ENCODE measurements at places on chromosomes 5 and 9.

DNA sequence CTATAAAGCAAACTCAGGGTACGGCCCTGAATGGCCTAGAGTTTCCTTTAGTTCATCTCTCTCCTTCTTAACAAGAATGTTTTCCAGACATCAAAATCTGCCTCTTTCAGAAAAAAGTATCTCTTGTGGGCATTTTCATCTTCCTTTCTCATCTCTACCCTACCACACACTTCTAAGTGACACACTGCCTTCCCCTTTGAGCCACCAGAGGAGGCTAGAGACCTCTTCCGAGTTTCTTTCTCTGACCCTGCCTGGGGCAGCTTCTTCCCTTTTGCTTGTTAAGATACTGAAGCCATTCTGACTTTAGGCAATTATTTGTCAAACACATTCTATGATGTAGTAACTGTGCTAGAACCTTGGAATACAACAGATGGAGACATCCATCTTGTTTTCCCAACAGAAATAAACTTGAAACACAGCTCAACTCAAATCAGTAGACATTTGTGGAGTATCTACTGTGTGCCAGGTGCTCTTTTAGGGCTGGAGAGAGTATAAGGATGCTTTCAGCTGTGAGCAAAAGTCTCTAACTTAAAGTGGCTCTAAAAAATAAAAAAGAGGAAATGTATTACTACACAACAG lies 8.6 kb upstream of the SV2C start:
- no peak for DNase-seq

DNA sequence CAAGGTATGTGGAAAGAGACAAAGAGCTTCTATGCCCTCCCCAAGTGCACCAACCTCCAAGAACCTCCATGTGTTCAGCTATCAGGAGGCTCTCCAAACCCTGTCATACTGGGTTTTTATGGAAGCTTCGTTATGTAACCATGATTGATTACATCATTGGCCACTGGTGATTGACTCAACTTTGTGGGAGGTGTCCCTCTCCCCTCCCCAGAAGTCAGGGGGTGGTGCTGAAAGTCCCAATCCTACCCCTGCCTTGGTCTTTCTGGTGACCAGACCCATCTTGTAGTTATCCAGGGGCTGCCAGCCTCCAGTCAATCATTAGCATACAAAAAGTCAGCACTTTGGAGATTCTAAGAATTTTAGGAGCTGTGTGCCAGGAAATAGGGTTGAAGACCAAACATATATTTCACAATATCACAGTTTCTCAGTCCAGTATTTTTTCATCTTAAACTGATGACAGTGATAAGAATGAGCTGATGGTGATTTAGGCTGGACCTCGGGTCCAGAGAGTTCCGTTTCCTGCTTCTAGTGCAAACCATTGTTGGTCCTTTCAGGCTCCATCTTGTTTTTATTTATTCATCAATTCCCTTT lies 27.3 kb upstream of the FANCC start:
- no peak for DNase-seq

GRCh38 chr9:21961569-21961968 lies 32.6 kb downstream of the CDKN2A start:
- DNase-seq = no peak

GRCh38 chr9:110188991-110189390 lies 19.0 kb downstream of the C9orf152 start:
- DNase-seq = no peak

GRCh38 chr9:91786132-91786896 lies 163.7 kb downstream of the ROR2 start:
- peak; percentile 88 for DNase-seq

GRCh38 chr5:38403877-38404635 lies 145.7 kb downstream of the EGFLAM start:
- no peak for DNase-seq

GRCh38 chr9:133986774-133987445 lies 5.2 kb downstream of the VAV2 start:
- no peak for DNase-seq

DNA sequence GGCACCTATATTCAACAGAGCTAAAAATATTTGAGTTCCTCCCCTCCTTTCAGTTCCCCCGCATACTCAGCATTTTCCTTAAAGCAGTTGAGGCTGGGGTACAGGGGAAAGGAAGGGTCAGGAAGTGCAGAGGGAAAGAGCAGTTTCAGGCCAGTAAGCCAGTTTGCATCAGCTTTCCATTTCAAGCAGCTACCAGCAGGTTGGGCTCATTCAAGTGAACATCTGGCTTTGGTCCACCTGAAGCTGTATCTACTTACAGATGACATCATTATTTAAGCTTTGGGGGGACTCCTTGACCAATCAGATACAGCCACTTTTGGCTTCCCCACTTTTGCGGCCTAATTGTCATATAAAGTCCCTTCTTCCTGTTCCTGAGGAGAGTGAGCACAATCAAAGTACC lies 8.2 kb upstream of the ACO1 start:
- DNase-seq = no peak

DNA sequence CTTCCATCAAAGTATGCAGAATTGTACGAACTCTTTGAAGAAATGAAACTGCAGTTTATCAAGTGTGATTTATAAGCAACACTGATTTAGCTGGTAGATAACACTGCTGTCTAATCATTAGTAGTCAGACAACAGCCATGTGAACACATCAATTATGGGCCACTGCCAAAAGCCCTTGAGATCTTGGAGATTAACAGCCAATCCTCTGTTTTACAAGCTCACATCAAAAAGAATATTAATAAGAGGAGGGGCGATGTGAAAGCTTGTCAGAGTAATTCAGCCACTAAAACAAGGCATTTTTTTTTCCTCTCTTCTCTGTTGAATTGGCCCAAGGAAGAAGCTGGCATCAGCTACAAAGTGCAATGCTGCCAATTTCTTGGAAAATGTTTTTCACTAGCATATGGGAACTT lies 28.1 kb downstream of the ZNF608 start:
- peak; percentile 72 for DNase-seq

- DNase-seq = no peak
These were observed 10.0 kb downstream of the VAV2 start for GRCh38 chr9:133981958-133982681.

DNA sequence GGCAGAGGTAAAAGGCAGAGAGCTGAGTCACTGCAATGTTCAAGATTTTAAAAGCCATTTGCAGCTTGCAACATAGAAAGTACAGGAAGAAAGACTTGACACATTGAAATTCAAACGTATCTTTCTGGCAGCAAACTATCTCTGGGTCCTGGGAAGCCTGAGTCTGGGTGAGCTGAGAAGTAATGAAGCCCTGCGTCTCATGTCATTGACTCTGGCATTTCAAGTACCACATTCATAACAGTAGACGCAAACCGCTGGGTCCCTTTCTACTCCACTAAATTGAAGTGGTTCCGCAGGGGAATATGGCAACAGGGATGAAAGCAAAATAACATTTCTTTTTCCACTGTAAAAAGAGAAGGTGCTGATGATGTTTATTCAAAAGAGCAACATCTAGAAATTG lies 694.3 kb downstream of the BRINP1 start:
- DNase-seq = no peak

DNA sequence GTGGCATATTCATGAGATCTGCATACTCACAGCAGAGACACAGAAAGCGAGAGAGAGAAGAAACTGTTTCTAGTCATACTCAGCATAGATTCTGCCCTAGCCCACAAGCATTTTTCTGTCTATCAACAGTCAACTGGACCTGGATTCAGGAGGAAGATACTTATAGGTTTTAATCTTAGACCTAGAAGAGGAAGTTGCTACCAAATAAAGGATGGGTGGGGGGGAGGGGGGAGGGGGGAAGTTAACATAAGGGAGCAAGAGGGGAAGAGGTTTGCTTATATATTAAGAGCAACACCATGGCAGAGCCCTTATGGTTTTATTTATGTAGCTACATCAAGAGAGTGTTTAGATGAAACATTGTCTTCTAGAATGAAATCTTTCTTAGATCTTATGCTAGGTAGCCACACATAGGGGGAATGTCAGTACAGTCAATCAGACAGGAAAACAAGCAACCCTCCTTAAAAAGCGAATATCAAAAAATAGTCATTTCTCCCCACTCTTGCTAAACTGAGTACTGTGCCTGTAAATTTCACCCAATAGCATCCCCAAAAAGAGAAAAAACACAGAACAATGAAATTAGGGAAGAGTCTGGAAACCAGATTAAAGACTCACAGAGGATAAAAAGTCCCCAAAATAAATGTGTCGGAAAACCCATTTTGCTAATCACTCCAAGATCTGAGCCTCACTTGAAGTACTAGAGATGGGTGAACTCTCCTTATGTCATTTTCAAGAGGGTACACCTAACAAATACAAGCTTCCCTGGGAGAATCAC lies 192.7 kb upstream of the NR4A3 start:
- no peak for DNase-seq

DNA sequence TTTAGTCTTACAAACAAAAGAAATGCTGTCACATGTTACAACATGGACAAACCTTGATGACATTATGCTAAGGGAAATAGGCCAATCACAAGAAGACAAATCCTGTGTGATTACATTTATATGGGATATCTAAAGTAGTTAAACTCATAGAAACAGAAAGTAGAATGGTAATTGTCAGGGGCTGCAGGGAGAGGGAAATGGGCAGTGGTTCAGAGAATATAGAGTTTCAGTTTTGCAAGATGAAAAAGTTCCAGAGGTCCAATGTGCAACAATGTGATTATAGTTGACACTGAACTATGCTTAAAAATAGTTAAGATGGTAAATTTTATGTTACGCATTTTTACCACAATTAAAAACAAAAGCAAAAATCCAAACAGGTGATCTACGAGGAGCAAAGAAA lies 265.5 kb downstream of the NDUFS4 start:
- DNase-seq = no peak

- DNase-seq = no peak
These were observed 35.6 kb upstream of the ADAMTS16 start for GRCh38 chr5:5104550-5104949.

- no peak for DNase-seq
These were observed 232.8 kb upstream of the PTGER4 start for GRCh38 chr5:40446910-40447309.

DNA sequence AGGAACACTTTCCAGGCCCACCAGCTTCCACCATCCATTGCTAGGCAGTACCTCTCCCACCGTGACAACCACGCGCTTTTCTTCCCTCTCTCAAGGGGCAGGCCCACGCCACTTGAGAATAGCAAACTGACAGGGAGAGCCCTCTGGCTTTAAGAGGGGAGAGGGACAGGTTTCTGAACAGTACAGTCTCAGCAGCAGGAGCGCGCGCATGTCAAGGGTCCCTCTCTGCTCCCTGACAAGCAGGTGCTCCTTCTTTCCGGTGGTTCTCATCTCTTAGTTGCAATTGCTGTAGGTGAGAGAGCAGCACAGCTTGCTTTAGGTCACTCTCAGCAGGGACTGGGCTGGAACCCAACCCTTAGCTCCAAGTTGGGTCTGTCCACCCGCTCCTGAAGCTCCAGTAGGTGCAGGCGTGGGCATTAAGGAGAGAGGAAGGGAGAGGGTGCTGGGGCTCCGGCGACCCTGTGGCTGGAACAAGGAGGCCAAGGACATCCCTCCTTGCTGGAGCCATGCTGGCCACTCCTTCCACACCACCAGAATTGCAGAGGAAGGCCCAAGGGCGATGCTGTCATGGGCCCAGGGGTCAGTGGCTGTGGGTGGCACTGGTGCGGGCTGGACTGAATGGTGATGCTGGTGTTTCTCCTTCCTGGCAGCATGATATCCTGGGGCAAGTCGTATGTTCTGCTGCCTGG lies 9.0 kb upstream of the PHF2 start:
- DNase-seq = no peak

GRCh38 chr9:119318371-119318770 lies 50.9 kb downstream of the BRINP1 start:
- no peak for DNase-seq

- DNase-seq = no peak
These were observed 24.4 kb downstream of the AKNA start for GRCh38 chr9:114363424-114363823.

- DNase-seq = no peak
These were observed 1876.0 kb upstream of the C9orf72 start for GRCh38 chr9:29449306-29449705.

- DNase-seq = no peak
These were observed 4.4 kb downstream of the UGCG start for GRCh38 chr9:111900858-111901612.
